ENCODE measurements at places on chromosomes 3 and 15.

DNA sequence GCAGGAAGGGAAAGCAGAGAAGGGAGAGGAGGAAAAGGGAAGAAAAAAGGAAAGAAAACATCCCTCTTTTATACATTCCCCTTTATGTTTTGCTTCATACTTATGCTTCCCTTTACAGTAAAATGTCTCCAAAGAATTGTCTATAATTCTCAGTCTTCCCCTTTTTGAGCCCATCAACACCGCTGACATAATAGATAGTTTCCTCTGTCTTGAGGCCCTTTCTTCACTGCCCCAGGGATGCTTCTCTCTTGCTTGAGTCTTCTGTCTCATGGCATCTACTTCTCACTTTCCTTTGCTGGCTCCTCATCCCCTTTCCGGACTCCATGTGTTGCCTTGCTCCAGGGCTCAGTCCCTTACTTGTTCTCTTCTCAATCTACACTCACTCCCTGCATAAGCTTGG, 99.7 kb upstream of the DAZL start:
- no peak for DNase-seq

- no peak for DNase-seq
Measured at GRCh38 chr3:127680146-127680661, 7.5 kb downstream of the ABTB1 start.

- no peak for DNase-seq
Measured at GRCh38 chr3:194112120-194113106, 23.5 kb upstream of the HES1 start.

DNA sequence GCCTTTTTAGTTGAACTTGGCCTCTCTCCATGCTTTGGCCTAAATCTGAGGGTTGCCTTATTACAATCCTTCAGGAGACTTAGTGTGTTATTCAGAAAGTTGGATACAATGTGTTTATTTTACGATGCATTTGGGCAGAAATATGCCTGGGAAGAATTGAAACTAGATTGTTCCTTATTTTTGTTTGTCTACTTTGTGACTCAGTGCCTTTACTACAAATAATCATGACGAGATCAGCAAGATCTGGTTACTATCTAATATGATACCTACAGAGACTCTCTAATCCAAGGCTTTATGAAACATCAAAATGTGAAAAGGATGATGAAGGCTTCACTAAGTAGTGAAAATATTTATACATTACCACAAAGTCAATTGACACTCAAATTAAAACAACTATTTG, 82.2 kb downstream of the RBMS3 start:
- DNase-seq = no peak

DNA sequence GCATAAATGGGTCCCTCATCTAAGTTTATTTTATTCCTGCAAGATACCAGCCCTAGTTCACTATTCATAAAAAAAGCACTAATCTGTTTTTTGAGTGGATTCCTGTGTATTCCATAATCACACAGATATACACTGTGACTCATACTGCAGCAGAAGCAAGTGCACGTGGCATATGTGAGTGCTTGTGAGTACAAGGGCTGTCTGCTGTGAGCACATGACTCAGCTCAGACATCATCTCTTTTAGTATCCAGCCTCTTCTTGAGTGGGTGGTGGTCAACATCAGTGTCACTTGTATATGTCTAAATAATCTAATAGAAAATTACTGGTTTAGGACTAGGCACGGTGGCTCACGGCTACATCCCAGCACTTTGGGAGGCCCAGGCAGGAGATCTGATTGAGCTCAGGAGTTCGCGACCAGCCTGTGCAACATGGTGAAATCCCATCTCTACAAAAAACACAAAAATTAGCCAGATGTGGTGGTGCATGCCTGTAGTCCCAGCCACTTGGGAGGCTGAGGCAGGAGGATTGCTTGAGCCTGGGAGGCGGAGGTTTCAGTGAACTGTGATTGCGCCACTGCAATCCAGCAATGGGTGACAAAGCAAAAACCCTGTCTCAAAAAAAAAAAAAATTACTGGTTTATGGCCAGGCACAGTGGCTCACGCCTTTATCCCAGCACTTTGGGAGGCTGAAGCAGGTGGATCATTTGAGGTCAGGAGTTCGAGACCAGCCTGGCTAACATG, 49.8 kb downstream of the NIPA2 start:
- no peak for DNase-seq

- DNase-seq = no peak
Measured at GRCh38 chr3:74134831-74135230, 479.6 kb downstream of the CNTN3 start.

DNA sequence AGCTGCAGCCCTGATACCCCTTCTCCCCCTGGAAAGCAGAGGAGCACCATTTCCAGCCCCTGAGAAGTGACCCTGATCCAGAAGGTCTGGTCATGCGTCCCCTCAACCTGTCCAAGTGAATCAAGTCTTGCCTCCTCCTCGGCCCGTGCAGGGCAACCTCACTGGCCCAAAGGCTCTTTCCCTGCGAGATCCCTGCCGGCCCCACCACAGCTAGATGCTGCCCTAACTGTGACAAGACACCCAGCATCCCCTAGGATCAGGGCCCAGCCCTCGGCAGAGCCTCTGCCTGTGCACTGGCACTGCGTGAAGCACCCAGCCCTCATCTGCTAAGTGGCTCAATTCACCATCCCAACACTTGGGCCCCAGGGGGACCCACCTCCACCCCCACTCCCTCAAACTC, 155.1 kb downstream of the NUP210 start:
- DNase-seq = no peak

GRCh38 chr3:58555203-58555602, 18.2 kb upstream of the ACOX2 start:
- DNase-seq = no peak

DNA sequence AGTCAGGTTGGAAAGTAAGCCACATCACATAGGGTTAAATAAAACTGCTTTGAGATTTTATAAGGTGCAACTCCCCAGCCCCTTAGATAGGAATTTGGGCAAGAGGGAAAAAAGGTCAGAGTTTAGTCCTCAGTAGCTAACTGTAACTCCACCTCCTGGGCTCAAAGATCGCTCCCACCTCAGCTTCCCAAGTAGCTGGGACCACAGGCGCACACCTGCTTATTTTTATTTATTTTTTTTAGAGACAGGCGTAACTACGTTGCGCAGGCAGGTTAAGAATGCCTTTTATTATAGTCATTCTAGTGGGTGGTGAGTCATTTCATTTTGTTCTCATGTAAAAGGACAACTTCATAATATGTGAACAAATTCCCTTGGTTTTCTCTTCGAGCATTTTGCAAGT, 14.7 kb downstream of the TM2D3 start:
- DNase-seq = no peak

DNA sequence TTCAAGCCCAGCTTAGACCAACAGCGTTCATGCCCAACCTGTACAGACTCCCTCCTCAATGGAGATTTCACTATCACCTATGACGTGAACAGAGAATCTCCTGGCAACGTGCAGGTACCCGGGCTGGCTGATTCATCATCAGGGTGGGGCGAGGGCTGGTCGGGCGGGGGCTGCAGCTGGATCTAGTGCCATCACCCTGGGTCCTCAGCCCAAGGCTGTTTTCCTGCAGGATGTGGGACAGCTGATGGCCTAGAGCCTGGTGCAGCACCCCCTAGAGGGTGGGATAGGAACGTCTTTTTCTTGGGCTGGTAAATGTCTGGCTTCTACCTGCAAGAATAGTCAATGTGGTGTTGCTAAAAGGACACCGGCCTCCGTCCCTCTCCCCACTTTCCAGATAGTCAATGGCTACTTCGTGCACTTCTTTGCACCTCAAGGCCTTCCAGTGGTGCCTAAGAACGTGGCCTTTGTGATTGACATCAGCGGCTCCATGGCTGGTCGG, 4.4 kb downstream of the ITIH3 start:
- DNase-seq = no peak

- no peak for DNase-seq
Measured at GRCh38 chr3:153349108-153349499, 187.1 kb downstream of the RAP2B start.

DNA sequence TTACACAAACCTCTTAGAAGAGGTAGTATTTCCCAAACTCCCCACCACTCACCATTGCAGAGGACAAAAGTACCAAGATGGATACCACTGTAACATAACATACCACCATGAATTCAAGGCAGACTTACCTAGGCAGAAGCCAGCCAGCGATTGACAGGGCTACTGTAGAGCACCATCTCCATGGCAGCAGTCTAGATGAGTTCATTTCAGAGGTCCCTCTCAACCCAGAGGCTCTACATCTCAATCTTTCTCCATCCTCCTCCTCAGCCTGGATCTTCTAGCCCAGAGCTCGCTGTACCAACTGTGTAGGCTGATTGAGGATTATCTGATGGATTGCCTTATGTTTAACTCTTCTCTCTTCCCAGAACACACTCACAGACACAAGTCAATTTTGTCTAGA, 2.0 kb upstream of the PLIN1 start:
- no peak for DNase-seq

- no peak for DNase-seq
Measured at GRCh38 chr3:146024260-146024659, 136.7 kb downstream of the PLOD2 start.

GRCh38 chr3:9233814-9234600, 15.4 kb downstream of the SRGAP3 start:
- no peak for DNase-seq

DNA sequence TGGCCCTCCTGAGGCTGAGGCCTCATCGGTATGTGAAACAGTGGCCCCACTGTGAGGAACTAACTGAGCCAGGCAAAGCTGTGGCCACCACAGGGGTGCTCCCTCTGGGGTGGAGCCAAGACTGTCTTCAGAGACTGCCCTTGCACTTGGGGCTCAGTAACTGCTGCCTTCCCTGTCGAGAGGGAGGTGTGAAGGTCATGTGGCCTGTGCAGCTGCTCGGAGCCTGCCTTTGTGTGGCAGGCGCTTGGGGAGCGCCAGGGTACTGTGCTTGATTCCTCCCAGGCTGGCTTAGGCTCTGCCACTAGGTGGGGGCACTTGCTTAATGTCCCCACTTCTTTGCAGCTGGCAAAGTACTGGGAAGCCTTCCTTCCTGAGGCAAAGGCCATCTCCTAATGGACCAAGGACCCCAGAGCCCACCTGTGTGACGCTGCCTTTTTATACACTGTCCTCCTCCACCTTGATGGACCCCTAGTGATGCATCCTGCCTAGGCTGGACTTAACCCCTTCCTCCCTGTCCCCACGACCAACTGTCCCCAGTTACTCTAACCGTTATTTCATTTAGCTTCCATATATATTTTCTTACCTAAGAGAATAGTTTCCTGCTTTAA, 14.2 kb upstream of the SNX22 start:
- DNase-seq = no peak

- no peak for DNase-seq
Measured at GRCh38 chr3:160090653-160091052, 102.0 kb downstream of the IL12A start.

- no peak for DNase-seq
Measured at GRCh38 chr3:160171813-160172212, 53.4 kb upstream of the C3orf80 start.

GRCh38 chr3:121063628-121064027, 155.6 kb downstream of the STXBP5L start:
- no peak for DNase-seq

DNA sequence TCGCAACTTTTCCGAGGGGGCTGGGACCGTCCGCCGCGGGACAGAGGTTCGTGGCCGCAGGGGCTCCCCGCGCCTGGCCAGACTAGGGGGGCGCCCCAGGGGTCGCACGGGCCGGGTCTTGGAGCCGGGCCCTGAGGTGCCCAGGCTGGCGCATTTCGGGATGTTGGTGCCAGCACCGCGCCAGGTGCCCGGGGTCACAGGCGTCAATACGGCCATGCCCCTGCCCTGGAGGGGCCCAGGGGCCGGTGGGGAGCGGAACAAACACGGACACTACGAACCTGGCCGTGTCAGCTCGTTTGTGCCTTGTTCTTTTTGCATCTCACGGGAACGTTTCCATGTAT, 366 bp downstream of the TM6SF1 start:
- no peak for DNase-seq

DNA sequence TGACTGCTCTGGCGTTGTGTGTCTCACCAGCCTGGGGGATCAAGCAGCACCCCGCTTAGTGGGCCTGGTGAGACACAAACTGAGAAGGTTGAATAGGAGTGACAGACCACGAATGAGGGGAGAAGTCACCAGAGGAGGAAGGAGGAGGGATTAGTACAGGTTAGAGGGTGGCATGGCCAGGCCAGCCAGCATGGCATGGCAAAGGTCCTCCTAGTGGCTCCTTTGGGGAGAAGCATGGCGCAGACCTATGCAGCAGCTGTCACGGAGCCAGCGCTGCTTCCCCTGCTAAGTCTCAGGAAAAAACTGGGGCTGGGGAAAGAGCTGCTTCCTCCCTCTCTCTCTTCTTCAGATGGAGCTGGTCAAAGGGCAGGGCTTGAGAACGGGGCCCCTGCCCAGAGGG, 48.6 kb downstream of the ZDHHC3 start:
- no peak for DNase-seq

- no peak for DNase-seq
Measured at GRCh38 chr3:69647511-69648110, 91.7 kb upstream of the MITF start.

GRCh38 chr3:101867996-101868395, 18.7 kb downstream of the NFKBIZ start:
- no peak for DNase-seq

DNA sequence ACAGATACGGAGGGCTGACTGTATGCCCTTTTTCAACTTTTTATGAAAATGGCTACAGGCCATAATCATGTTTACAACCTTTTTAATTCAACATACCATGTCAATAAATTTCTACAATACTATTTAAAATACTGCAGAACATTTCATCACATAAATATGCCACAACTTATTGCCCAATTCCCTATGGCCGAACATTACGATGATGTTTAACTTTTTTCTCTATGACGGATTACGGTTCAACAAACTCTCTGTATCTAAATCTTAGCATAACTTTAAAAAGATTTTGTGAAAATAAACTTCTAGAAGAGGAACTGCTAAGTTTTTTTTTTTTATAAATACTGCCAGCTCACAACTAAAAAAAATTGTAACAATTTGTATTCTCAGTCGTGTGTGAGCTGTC, 220.4 kb downstream of the OSBPL10 start:
- DNase-seq = no peak

DNA sequence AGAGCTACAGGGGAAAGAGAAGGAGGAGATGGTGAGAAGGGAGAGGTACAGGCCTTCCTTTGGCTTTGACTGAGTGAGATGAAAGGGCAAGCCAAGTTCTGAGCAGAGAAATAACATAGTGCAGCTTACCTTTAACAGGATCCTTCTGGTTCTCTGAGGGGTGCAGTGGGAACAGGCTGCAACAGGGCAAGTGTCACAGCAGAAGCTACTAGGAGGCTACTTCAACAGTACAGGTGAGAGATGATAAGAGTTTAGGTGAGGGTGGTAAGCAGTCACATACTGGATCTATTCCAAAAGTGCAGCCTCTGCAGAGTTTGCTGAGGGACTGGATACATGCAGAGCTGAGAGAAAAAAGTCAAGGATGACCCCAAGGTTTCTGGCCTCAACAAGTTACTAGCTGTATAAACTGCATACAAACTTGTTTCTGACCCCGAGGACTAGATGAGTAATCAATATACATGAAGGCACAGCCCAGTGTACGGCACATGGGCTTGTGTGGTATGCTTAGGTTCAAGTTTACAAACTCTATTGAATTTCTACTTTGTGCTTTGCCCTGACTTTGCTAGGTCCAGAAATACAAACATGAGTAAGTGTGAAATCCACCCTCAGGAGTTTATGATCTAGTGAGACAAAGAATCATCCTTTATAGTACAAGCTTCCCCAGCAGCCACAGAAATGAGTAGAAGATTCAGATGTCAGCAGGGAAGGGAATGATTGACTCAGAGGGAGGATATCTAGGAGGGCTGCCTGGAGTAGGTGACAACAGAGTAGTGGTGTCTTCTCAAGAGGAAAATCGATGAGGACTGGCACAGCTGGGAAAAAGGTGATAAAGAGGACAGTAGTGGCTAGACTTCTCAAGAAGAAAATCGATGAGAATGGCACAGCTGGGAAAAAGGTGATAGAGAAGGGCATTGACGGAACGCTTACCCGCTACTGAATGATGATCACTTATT, 78.2 kb upstream of the TJP1 start:
- DNase-seq = no peak

- DNase-seq = no peak
Measured at GRCh38 chr15:79874242-79874641, 22.6 kb downstream of the MTHFS start.
